ENCODE measurements at places on chromosomes 6 and 20.

DNA sequence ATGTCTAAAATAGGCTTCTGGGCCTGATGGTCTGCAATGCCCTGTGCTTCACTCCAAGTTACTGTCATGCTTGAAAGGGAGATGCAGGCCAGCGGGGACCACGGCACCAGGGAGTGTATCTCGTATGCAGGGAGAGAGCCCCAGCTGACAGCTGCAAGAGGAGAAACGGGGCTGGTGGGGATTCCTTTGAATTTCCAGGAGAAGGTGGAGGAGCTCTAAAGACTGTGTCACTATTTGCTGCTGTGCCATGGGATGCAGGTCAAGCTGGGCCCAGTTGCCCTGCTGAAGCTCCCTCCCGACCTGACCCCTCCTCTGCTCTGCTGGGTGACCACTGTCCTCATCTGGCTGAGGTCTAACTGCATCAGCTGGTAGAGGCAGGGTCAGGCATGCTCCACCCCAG, 989 bp downstream of the CST1 start:
- no peak for DNase-seq

DNA sequence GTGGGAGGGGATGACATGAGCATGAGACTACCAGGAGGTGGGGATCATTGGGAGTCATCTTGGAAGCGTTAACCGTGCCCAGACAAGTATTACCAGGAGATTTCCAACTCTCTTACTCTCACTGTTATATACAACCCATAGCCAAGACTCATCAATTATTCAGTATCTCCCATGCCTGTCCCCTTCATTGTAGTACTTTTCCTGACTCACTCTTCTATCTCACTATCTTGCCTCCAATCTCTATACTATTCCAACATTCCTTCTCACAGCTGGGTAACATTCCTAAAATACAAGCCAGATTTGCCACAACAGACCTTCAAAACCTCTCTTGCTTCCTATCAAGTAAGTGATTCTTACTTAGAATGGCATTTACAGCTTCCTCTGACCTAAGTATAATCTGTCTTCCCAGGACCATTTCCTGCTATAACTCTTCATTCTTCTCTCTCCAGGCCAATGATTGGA, 226.3 kb upstream of the SMLR1 start:
- DNase-seq, result no peak

DNA sequence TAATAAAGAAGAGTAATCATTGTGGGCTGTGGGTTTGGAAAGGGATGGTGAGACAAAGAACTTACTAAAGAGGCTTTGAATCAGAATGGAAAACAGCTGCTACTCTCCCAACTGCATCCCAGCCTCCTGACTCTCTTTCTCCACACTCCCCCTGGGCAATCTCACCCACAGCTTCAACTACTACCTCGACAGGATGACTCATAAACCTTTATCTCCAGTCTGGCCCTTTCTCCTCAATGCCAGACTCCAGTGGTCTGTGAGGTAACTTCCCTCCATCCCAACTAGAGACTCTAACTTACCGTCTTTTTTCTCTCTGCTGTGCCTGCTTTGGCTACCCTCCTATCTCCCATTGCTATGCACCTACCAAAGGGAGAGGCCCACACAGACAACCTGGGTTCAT, 135.3 kb upstream of the RREB1 start:
- no peak for DNase-seq

DNA sequence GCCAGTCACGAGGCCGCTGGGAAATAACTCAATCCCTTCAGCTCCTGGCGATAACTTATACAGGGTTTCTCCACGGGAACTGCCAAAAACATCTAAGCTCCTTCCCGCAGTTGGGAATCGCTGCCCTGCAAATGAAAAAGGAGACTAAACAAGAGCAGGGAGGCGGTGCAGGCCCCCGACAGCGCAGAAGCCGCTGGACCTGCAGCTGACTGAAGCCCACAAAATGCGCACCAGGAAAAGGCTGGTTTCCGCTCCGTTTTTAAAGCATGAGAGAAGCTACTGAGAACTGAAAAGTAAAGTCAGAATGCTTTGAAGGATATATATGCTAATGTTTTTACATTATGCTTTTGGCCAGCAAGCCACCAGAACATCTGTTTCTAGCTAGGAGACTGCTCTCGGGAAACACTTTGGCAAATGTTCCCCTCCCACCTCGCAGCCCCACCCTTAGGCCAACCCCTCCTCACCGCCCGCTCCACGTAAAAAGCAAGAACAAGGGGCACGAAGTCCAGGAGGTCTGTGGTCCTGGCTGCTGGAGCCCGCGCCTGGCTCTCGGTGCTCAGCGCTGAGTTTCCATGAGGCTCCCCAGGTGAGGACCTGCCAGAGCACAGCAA, 90.5 kb downstream of the SOD2 start:
- DNase-seq, result no peak

DNA sequence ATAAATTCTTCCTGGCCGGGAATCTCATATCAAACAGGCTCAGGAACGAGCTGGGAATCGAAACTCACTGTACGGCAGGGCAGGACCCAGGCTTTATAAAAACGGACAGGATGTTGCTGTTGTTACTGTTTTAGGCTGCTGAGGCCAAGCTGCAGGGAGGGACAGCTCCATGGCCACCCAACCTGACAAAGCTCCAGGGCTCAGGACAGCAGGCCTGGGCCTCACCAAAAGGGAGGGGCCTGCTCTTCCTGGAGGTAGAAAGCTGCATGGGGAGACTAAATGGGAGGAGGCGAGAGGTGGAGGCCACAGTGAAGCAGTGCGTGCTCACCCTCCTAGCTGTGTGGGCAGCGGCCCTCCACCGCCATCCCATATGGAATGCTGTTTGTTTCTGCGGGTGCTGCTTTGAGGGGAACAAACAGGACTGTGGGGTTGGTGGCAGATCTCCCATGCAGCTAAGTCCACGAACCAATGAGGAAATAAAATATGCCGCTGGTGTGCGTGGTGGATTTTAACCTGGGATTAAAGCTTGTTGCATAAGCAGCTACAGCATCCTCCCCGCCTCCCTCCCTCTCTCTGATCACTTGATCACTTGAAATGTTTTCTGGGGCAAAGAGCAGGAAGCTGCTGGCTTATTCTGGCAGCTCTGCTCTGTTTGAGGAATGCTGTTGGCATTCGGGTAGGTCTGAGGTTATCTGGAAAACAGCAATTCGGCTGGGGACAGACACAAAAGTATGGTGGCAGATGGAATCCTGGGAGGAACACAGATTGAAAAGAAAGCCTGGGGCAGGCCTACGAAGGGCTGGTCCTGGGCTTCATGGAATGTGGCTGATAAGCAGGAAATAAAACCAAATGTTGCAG, 2.4 kb upstream of the ZMYND8 start:
- DNase-seq, result no peak
